ENCODE measurements at places on chromosomes 4 and X.

GRCh38 chr4:183430994-183431347 is 13.5 kb upstream of the CDKN2AIP start:
- no peak for DNase-seq

DNA sequence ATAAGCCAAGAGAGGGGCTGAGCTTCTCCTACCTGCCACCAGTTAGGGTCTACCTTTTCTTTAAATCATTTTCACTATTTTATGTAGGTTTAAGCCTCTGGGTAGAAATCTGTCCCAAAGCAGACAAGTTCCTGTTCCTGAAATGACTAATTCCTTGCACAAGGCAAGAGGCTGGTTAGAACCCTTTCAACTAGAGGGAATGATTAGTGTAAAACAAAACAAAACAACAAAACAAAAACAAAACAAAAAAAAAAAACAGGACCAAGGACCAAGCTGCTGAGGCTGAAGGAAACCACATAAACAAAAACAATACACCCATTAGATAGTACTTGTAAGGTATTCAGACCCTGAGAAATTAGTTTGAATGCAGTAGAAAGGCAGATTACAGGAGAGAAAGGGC is 62.7 kb downstream of the MAML3 start:
- no peak for DNase-seq

- DNase-seq = no peak
Measured at GRCh38 chr4:72529148-72529822, 39.7 kb downstream of the ADAMTS3 start.

DNA sequence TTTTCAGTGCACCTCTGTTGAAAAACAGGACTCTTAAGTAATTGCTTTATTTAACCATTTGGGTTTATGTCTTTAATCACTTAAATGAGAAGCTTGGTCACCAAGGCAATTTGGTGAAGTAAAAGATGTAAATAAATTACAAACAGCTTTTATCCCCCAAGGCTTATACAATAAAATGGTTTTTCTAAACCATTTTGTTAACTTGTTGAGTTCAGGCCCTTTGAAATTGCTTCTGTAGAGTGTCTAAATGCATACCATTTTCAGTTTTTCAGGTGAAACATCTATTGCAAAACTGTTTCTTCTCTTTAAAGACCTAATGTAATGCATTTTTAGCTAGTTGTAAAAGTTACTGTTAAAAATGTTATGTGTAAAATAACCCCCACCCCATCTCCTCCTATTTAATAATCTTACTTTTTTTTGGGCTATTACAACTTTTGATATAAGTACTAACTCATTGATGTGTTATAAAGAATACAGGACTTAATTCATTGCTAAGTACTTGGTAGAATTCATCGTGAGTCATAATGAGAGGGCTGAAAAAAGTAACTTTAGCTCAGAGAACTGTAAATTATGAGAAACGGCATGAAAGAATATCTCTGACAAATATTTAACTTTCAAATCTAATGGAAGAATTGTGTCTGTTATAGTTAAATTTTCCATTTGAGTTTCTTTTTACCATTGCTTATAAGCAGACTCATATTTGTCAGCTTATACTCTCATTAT is 4.5 kb downstream of the RAPGEF2 start:
- DNase-seq = no peak

DNA sequence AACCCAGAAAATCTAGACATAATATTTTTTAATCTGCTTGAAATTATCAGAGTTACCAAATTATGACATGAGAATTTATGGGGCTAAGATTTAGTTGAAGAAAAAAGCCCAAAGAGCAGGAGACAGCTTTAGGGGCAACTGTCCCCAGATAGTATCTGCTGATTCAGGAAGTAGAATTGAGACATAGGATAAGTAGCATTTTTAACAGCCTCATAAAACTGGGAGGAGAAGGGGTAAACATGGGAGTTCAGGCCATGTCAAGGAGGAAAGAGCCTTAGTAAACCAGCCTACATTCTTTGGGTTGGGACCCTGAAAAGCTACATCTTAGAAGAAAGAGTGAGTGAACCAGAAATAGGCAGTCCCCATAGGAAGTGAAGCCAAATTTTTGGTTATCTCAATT is 9.7 kb upstream of the RAB28 start:
- DNase-seq = no peak

DNA sequence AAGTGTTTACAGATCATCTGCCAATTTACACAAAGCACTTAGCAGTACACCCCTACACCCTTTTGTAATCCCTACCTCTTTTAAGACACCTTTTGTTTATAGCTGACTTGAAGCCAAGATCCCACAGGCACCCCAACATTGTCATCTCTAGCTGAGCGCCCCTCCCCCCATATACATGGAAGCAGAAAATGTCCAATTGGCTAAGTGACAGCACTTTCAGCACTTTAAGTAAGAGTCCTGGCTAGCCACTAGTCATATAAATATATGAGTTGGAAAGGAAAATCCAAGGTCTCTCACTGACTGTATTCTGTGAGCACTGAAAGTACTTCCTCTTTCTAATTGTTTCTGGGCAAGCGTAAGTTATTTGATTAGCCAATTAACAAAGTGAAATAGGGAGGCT is 108.2 kb downstream of the NSUN7 start:
- DNase-seq = no peak

DNA sequence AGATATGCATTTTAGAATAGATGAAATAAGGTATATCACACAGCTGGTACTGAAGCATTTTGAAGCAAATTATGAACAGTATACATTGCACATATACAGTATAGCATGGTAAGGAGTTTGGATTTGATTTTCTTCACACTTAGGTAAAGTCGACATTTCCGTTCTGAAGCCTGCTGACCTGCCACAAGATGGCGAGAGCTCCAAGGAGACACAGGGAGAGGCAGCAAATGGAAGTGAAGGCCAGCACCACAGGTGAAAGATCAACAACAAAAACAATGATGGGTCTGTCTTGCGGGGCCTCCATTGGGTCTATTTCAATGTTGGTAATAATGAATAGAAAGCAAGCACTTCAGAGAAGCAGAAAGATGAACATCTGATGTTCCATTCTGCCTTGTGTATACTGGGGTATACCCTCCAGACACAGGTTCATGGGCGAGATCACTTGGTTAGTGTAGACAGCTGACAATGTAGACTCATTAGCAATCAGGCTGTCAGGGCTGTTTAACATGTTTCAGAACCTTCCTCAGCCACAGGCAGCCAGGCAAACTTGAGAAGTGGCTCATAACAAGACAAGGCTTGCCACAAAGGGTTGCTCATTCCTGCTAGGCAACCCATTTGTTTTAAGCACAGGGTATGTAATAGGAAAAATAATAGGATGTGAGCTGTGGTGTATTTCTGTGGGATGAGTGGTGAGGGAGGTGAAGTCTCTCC is 21.4 kb upstream of the NOX1 start:
- DNase-seq = peak; percentile 75

- DNase-seq = no peak
Measured at GRCh38 chrX:124518885-124519284, 172.5 kb downstream of the SH2D1A start.

DNA sequence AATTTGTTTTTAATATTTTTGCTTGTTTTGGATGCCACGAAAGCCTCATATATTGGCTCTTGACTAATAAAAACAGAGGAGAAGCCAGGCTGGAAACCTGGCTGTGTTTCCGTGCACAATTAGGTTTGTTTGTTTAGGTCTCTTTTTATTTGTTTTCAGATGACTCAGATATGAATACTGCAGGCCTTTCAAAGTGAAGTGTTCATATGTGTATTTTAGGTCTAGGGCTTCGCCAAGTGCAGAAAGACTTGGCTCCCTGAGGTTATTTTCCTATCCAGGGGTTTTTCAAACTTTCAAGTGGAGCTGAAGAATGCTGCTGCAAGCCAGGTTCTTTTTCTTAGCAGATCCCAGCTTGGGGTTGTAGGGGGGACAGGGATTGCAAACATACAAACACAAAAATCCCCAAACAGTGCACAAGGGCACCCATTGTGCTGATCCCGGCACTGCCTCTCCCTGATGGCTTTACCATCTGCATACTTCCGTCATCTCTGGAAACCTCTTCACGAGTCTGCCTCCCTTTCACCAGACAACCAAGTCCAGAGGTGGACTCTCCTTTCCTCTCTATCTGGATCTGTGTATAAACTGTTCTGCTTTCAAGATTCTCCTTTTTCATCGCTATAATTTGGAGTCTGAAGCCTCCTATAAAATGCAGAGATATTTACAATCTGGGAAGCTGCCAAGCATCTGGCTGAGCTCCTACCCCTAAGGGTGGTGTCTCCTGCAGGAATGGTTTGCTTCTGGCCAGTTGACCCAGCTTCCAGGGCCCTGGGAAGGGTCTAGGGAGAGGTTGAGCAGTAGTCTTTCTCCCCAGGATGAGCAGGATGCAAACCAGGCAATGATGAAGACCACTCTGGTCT is 108.6 kb downstream of the SMIM20 start:
- peak; percentile 43 for DNase-seq

DNA sequence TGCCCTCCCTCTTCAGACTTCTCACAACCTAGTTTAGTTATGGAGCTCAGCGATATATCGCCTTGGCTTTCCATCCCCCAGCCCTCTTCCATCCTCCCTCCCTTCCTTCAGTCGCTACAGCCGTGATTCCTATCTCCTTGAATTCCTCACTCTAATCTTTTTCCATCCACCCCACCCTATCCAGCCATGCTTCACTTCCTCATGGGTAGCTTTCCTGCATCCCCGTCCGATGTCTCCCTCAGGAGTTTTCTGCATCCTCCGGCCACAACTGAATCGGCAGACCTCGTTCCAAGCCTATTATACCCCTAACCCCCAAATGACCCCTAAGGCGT is 456 bp downstream of the SNX12 start:
- DNase-seq = no peak

- no peak for DNase-seq
Measured at GRCh38 chr4:70901607-70901983, 574 bp upstream of the MOB1B start.

GRCh38 chrX:140091125-140091886 is 126.0 kb upstream of the CXorf66 start:
- DNase-seq = no peak
